Fibroblast of mammary gland (primary cell): ENCODE measurements at places on chromosomes 12 and 14.

DNA sequence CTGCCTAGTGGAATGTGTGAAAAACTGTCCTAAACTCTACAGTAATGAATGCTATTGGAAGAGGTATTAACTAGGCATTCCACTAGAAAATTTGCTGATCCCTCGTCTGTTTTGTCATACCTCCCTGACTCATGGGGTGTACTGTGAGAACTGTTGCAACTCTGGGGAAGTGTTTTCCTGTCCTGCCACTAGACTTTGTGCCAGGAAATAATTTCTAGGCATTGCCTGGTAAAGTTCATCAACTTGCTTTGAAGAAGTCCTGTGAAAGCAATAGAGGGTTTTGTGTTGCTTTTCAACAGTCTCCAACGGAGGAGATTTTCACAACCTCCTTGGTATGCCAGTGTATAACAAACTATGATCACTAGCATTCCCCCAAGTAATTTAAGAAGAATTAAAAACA, 139.9 kb downstream of the AKAP6 start:
- peak; percentile 82 for DNase-seq

DNA sequence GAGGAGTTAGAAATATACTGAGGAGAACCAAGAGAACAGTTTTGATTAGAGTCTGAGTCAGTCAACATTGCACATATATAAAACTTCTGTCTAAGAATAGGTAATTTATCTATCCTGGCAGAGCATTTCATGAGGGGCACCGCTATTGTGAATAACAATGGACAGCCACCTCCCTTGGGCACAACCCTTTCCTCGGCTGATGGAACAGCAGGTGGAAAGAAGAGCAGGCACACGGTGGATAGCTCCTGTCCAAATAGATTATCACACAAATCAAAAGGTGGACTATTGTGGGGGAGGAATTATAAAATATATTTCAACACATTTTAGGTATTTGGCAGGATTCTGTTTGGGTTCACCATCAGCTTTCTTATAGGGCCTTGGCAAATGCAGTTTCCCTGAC, 84.0 kb upstream of the PTPRB start:
- DNase-seq, result no peak

- DNase-seq, result no peak
Measured at GRCh38 chr12:49974677-49975317, 2.0 kb downstream of the AQP6 start.

- peak; percentile 54 for DNase-seq
Measured at GRCh38 chr14:30058401-30058800, 130.8 kb upstream of the PRKD1 start.

GRCh38 chr12:81798294-81798693, 39.1 kb upstream of the PPFIA2 start:
- DNase-seq, result no peak

GRCh38 chr14:45426685-45427282, 173.8 kb upstream of the MIS18BP1 start:
- peak; percentile 52 for DNase-seq

- DNase-seq, result peak; percentile 97
Measured at GRCh38 chr12:65941388-65941787, 117.1 kb downstream of the HMGA2 start.

DNA sequence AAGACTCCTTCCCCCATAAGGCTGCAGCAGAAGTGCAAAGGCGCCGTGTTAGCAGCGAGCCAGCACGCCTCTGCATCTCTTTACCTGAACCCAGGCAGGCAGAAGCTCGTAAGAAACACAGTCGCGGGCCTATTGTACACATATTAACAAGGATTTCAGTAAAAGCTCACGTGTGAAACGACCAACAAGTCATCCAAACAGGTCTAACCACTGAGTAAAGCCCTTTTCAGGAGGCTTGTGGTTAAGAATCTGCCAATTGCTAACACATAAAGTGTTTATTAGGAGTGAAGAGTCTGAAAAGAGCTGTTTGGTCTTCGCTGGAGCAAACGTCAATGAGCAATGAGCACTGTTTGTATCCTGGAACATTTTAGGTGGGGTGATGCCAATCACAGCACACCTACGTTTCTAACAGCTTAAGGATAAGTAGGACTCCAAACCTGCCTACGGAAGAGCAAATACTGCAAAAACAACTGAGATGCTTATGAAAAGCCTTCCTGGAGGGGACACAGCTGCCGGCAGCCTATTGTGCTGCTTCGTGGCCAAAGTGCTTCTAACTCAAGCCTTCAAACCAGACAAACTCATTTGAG, 43.1 kb downstream of the PRKAB1 start:
- no peak for DNase-seq
